ENCODE measurements at places on chromosomes 12 and 14.

- no peak for DNase-seq
Observed at GRCh38 chr12:124388679-124389137, 93.8 kb downstream of the RFLNA start.

GRCh38 chr12:28893365-28893764, 255.7 kb upstream of the FAR2 start:
- no peak for DNase-seq

DNA sequence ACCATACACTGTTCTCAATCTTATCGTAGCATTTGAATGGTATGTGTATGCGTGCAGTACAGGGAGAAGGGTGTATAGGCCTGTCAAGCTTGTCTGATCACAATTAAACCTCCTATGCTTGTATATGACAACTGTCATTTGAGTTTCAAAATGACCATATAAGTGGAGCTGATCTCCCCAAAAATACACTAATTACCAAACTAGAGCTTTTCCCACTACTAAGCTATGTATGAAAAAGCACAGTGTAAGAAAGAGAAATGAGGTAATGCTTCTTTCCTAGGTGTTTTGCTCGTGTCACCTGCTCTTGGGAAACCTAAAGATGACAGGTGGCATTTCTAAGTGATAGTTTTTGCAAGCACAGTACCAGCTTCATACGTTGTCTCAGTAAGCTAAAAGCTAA, 1.1 kb upstream of the STK38L start:
- no peak for DNase-seq

- no peak for DNase-seq
Observed at GRCh38 chr14:75230140-75230792, 48.4 kb upstream of the FOS start.

- DNase-seq, result no peak
Observed at GRCh38 chr12:105992849-105993740, 145.7 kb downstream of the NUAK1 start.

- no peak for DNase-seq
Observed at GRCh38 chr14:80606347-80606772, 335.2 kb downstream of the CEP128 start.

GRCh38 chr14:100660882-100661635, 65.6 kb upstream of the DLK1 start:
- DNase-seq, result no peak

- no peak for DNase-seq
Observed at GRCh38 chr14:100305324-100306100, 732 bp downstream of the SLC25A29 start.

DNA sequence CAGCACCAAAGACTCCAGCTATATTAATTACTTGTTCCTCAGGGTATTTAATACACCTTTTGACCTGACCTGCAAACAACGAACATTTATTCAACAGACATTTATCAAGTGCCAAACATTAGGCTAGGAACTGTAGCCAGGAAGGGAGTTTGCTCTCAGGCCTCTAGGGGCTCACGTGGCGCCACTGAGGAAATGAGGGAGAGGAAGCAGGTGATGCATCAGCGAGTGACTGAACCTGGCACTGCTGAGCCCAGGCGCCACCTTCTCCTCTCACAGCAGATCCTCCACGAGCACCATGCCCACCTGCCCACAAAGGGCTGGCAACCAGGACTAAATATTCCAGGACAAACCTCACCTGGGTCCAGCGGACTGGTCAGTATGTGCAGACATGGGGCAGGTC, 50.2 kb downstream of the SETD3 start:
- DNase-seq, result no peak

- DNase-seq, result no peak
Observed at GRCh38 chr14:76863724-76864407, 37.7 kb downstream of the LRRC74A start.

- no peak for DNase-seq
Observed at GRCh38 chr12:16515666-16516065, 90.3 kb downstream of the LMO3 start.

- DNase-seq, result no peak
Observed at GRCh38 chr14:93956514-93957332, 19.6 kb downstream of the ASB2 start.

DNA sequence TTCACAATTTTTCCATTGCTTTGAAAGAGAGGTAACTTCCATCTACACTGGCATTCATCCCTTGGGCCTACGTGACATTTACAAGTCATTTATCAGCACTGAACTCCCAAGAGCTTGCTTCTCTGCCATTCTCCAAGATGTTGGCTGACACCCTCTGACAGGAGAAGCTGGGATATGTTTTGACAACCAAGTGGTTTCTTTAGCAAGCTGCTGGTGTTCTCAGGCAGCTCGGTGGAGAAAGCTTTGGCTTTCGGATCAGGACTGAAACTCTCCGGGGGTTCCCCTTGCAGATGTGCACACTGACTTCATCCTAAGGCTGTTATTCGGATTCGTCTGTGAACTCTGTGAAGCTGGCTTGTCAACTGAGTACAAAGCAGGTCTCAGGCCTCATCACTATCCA, 15.7 kb downstream of the KCNA5 start:
- no peak for DNase-seq

DNA sequence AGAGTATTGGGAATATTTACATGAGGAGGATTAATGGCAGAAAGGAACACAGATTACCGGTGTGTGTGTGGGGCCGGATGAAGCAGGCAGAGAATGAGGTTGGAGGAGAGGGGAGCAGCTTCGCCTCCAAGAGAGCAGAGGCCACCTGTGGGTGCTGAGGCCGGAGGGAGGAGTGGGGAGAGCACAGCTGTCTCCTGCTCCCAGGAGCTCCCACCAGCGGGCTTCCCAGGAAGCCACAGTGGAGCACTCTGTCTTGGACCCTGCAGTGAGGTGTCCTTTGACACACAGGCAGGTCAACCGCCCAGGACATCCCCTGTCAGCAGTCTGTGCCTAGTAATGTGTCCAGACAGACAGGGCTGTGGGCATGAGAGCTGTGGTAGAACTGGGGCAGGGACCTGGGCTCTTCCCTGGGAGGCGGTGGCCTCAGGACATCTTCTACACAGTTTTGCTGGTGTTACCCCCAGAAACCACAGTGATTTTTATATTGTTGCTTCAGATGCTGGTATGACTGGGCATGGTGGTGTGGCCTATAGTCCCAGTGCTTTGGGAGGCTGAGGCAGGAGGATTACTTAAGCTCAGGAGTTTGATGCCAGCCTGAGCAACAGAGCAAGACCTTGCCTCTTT, 18.5 kb upstream of the AMN start:
- no peak for DNase-seq

- no peak for DNase-seq
Observed at GRCh38 chr14:31449971-31450610, 7.2 kb downstream of the DTD2 start.

- DNase-seq, result no peak
Observed at GRCh38 chr14:77023001-77023996, 5.2 kb downstream of the IRF2BPL start.

DNA sequence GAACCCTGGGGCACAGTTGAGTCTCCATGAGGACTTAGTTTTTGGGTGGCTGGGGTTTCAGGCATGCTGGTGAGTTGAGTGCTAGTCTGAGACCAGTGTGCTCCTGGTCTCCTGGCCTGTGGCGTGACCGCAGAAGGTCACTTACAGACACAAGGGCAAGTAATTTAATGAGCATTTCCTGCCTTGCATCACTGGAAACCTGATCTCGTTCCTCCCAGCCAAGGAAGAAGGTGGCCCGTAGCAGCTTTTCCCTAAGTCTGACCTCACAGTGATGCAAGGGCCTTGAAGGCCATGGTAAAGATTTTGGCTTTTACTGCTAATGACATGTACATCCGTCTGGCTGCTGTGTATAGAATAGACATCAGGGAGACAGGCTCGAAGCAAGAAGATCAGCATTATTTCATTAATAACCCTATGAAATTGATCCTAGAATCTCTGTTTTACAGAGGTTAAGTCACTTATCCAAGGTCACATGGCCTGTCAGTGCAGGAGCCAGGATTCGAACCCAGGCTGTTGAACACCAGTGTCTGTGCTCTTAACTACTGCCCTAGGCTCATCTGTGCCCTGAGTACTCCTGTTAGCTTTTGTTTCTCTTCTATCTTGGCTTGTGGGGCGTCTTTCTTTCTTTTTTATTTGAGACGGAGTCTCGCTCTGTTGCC, 4.6 kb downstream of the TMEM120B start:
- no peak for DNase-seq

GRCh38 chr12:49733219-49734017, 7.9 kb upstream of the TMBIM6 start:
- DNase-seq, result no peak

GRCh38 chr14:105464501-105464900, 10.1 kb upstream of the CRIP2 start:
- DNase-seq, result no peak

DNA sequence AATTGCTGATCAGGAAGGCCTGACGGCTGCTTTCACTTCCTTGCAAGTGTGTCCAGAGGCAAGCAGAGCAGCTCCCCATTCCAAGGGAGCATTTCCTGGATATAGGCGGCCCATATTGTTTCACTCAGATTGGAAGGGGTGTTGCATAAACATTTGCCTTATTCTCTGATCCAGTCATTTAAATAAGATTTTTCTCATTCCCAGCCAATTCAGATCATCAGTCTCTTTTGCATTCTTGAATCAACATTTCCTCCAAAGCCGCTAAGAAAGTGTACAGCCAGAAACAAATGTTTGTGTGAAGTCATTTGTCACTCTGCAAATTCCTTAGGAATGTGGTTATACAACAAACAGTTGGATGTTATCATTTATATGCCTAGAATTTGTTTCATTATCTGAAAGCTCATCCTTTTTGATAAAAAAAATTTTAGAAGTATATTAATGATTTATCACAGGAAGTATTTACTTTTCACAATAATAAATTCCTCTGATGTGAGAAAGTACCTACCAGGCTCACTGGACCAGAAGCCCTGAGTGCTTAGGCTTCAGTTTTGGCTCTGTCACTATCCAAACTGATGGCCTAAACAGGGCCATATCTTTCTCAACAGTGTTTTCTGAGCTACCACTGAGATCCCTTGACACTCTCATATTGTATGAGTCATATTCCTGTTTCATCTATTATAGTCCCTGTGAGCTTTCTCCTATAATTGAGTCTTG, 379.6 kb downstream of the CCDC91 start:
- DNase-seq, result no peak

DNA sequence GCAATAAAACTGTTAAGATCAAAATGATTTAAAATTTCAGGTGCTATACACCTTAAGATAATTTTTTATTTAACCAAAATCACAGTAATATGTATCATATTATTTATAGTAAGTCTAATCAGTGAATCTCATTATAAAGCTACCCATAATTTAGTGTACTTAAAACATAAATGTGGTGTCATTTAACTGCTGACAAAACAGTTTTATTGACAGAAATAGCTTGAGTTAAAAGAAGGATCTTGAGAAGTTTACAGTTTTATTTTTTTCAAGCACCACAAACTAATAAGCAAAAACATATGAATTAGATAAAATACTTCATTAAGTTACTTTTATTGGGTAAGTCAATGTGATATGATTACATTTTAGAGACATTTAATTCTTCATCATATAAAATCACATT, 400.4 kb downstream of the PRKD1 start:
- DNase-seq, result no peak

DNA sequence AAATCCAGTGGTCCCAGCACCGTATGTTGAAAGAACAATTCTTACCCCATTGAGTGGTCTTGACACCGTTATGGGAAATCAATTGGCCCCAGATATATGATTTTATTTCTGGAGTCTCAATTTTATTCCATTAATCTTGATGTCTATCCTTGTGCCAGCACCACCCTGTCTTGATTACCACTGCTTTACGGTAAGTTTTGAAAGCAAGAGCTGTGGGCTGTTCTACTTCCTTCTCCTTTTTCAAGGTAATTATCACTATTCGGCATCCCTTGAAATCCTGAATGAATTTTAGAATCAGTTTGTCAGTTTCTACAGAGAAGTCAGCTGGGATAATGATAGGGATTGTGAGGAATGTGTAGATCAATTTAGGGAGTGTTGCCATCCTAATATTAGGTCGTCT, 160.8 kb upstream of the SFSWAP start:
- no peak for DNase-seq

- DNase-seq, result peak; percentile 97
Observed at GRCh38 chr12:113208041-113208934, 13.0 kb upstream of the TPCN1 start.

GRCh38 chr12:52826611-52827498, 7.3 kb downstream of the KRT79 start:
- DNase-seq, result no peak

DNA sequence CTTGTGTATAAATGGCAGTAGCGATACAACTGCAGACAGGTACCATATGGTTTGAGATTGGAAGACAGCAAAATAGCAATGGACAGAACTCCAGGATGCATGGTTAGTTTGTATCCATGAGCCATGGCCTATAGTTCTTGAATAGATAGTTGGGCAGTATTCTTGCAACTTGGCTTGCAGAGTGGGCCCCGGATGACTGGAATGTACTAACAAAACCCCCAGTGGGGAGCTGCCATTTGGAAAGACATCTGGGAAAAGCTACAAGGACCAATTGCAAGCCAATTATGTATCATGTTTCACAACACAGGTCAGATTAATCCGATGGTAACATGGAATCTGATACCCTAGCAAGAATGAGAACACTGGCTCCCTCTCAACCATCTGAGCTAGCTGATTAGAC, 279.6 kb downstream of the RERGL start:
- no peak for DNase-seq

DNA sequence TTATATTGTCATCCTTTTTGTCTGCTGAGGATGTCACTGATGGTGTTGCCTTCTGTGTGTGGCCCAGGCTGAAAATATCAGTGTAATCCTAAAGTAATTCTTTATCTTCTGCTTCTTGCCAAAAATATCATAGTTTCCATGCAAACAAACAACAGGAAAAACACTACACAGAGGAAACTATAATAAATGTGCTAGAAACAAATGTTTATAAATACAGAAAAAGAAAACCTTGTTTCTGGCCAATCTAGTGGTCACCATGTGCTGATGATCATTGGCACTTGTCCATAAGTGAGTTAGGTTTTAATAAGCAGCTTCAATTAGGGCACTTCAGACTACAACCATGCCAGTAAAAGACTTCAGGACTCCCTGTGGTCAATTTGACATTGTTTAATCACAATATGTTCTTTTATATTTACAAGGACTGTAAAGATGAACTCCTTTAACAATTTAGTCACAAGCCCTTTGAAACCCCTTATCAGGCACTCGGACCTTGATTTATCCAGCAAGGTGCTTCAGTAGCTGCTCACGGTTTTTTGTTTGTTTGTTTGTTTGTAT, 124.8 kb downstream of the TMTC3 start:
- DNase-seq, result no peak

DNA sequence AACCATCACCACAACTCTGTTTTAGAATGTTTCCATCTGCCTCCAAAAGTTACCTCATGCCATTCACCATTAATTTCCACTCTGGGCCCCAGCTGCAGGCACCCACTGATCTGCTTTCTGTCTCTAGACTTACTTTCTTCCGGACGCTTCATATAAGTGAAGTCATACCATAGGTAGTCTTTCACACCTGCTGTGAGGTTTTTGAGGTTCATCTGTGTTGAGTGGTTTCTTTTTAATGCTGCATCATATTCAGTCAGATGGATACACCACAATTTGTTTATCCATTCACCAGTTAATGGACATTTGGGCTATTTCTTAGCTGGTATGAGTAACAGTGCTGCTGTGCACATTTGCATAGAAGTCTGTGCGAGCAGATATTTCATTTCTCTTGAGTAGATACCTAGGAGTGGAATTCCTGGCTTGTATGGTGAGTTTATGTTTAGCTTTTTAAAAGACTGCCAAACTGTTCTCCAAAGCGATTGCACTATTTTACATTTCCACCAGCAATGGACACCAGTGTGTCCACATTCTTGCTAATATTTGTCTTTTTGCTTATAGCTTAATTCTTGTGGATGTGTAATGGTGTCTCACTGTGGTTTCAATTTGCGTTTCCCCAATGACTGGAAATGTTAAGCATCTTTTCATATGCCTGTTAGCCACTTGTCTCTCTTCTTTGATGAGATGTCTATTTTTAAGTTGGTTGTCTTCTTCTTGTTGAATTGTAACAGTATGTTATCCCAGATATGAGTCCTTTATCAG, 48.3 kb downstream of the ZFYVE21 start:
- DNase-seq, result peak; percentile 62

Measured in GM12864 (cell line).